Naive thymus-derived CD4-positive, alpha-beta T cell (primary cell): ENCODE measurements at places on chromosomes 16 and 17.
A peak's percentile ranks its signal among the peaks of the same experiment; 100 is the strongest.

DNA sequence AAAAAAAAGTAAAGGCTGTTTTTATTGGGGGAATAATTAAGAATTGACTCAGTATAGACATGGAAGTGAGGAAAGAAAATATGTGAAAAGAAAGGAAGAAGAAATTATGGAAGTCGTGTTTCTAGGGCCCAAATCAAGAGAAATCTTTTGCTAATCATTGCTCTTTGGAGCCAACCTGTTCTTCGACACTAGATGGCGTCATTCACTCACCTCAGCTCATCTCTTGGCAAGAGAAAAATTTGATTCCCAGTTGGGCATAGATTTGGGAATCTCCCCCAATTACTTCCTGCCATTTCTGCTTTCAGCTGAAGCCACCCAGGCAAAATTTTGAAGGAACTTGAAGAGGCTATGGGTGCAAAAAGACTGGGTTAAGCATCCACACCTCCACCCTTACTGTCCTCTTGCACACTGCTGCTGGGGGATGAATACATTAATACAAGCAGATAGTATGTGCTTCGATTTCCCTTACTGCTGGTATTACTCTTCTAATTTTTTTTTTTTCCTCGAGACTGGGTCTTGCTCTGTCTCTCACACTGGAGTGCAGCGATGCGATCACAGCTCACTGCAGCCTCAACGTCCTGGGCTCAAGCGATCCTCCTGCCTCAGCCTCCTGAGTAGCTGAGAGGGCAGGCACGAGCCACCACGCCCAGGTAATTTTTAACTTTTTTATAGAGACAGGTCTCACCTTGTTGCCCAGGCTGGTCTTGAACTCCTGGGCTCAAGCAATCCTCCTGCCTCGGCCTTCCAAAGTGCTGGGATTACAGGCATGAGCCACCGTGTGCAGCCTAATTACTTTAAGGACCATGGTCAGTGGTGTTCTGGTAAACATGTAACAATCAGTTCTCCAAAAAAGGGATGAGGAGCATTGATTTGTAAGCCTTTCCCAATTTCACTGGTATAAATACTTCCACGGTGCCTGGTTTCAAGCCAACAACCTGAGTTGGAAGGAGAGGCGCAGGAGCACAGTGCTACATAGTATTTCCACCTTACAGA is 13.5 kb downstream of the PSMD7 start:
- no peak for DNase-seq

- DNase-seq, result peak; percentile 43
Measured at GRCh38 chr16:31215287-31216162, 1.4 kb downstream of the PYDC1 start.

- peak; percentile 3 for DNase-seq
Measured at GRCh38 chr17:16910341-16910740, 61.6 kb downstream of the TNFRSF13B start.

DNA sequence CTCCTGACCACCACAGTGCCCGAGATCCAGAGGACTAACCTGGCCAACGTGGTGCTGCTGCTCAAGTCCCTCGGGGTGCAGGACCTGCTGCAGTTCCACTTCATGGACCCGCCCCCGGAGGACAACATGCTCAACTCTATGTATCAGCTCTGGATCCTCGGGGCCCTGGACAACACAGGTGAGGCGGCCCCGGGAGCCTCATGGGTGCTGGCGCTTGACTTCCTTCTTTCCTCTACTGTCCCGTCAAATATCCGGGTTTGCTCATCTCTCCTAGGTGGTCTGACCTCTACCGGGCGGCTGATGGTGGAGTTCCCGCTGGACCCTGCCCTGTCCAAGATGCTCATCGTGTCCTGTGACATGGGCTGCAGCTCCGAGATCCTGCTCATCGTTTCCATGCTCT is 13.7 kb downstream of the DHX38 start:
- no peak for DNase-seq

GRCh38 chr17:28807925-28808634 is 34.5 kb downstream of the FAM222B start:
- no peak for DNase-seq

- DNase-seq, result no peak
Measured at GRCh38 chr17:43226393-43226792, 2.0 kb downstream of the CCDC200 start.

GRCh38 chr16:84423416-84423837 is 55.1 kb downstream of the ATP2C2 start:
- DNase-seq, result no peak

- DNase-seq, result peak; percentile 31
Measured at GRCh38 chr17:16491703-16492612, at the start of gene LRRC75A. LRRC75A (minus strand) TSS chr17:16492193; CDS start chr17:16491990, 203 bp downstream.

DNA sequence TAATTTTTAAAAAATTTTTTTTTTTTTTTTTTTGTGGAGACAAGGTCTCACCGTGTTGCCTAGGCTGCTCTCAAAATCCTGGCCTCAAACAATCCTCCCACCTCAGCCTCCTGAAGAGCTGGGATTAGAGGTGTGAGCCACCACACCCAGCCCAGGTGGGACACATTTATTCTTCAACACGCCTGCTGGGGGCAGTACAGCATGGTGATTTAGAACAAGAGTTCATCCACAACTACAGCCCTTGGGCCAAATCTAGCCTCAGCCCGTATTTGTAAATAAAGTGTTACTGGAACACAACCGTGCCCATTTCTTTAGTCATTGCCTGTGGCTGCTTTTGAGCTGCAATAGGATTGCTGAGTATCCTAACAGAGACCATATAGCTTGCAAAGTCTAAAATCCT is 92.8 kb downstream of the KATNIP start:
- DNase-seq, result no peak
